ENCODE measurements at places on chromosomes 7 and 10.

GRCh38 chr10:114881417-114881816, 56.6 kb upstream of the TRUB1 start:
- DNase-seq: no peak

- DNase-seq: no peak
Observed at GRCh38 chr7:30910411-30911073, 1.1 kb upstream of the AQP1 start.

DNA sequence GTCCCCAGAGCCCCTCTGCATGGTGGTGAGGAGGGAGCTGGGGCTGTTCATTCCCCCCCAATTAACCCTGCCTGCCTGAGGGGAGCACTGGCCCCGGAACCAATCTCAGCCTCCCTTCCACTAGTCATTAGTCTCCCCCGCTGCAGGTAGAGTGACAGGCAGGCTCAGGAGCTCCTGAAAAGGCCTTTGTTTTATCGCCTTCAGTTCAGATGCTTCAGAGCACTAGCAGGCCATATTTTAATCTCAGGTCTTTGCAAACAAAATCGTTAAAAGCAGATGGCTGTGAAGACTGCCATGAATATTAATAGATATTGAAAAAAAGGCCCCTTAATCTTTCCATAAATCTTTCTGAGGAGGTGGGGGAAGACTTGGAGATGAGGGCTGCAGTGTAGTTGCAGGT, 250.7 kb downstream of the RPS24 start:
- no peak for DNase-seq

DNA sequence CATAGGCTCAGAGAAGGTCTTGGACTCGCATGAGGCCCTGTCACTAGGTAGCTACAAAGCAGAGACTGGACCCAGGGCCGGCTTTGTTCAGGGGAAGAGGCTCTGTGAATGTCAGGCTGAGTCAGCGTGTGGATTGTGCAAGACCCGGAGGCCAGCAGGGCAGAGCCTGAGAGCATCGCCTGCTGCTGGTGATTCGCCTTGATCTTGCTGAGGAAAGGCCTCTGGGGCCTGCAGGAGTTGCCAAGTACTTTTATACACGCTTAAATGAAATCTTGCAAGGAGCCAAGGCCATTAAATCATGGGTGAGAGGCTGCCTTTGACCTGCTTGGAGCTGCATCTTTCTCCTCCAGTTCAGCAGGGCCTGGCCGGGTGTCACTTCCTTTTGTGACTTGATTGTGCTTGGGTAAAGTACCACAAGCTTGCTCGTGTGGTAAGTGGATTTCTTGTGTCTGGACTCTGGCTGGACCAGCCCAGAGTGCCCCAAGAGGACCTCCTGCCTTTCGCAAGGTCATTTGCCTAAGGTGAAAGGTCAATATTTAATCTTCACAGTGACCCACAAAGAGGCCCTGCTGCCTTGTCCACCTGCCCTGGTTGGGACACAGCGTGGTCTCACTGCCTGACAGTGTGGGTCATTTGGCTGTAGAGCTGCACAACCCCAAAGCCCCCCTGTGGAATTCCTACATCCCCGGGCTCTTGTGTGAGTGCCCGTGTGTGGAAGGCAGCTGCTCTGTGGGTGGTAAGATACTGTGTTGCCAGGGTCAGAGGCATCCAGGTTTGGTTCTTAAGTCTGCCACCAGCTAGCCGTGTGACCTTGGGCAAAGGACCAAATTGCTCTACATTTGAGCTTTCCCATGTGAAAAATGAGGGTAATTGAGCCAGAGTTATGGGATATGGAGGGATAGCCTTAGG, 38.6 kb upstream of the SH2D4B start:
- DNase-seq: peak; percentile 69

DNA sequence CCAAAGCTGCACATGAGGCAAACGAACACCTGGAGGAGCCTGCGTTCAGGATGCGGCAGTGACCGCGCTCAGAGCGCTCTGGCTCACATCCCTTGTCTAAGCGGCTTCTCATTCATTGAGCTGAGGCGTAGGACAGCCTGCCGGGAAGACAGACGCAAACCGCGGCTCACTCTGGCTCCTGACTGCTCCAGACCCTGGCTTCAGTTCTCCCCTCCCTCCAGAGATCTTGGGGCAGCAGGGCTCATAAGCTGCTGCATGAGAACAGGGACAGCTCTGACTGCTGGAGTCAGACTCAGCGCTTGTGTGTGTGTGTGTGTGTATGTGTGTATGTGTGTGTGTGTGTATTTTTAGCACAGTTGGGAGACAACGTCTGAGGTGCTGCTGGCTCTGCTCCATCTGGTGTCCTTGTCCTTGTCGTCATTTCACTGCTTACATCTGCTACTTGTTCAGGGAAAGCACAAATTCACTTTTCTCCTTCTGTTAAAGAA, 15.8 kb upstream of the LYZL2 start:
- DNase-seq: peak; percentile 80

GRCh38 chr7:101677391-101677790, 48.3 kb upstream of the MYL10 start:
- DNase-seq: no peak

DNA sequence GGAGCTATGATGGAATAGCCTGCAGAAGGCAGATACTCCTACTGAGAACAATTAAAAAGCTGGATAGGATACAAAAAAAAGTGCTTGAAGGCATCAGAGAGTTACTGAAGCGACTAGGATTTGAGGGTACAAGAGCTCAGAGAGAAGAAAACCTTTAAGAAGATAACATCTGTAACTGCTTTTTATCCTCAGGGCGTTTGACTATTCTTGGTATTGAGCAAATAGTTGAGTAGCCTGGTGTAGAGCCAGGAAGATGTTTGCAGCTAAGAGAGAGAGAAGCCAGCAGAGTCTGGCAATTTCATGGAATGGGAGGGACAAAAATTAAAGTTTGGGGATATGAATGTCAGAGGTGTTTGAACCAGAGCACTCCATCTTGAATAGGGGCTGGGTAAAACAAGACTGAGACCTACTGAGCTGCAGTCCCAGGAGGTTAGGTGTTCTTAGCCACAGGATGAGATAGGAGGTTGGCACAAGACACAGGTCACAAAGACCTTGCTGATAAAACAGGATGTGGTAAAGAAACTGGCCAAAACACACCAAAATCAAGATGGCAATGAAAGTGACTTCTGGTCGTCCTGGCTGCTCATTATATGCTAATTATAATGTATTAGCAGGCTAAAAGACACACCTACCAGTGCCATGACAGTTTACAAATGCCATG, 428.8 kb downstream of the SH2D4B start:
- DNase-seq: no peak

DNA sequence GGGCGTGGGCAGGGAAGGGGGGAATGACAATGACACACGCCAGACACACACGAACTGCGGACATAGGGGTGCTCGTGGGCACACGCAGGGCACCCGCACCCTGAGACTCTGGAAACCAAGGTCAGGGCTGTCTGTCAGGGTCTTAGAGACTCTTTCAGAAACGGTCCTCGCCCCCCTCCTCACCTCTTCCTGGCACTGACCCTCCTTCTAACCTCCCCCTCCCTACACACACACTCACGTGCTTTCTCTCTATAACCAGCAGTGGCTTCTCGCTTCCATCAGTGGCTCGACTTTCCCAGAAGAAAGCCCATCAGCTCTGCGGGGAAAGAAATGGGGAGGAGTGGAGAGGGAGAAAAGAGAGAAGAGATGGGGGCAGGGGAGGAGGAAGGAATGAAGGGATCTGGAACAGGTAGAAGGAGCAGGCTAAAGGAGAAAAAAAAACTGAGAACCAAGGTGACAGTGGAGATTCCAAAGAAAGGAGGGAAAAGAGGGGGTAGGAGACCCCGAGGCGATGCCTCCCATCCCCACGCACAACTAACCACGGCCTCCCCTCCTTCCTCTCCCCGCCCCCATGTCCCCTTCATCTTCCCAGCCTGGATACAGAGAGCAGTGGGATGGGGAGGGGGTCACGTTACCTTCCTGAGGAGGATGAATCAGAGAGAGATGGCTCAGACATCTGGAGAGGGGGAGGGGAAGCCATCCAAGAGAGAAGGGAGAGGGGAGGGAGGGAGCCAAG, 1.7 kb upstream of the VGF start:
- no peak for DNase-seq

GRCh38 chr7:5750031-5750653, 31.3 kb downstream of the RNF216 start:
- DNase-seq: no peak

All from tongue (tissue), 3 donors.